ENCODE measurements at places on chromosomes 16 and 17.

- peak; percentile 11 for DNase-seq
Observed at GRCh38 chr16:67349172-67349571, 22.6 kb downstream of the LRRC36 start.

DNA sequence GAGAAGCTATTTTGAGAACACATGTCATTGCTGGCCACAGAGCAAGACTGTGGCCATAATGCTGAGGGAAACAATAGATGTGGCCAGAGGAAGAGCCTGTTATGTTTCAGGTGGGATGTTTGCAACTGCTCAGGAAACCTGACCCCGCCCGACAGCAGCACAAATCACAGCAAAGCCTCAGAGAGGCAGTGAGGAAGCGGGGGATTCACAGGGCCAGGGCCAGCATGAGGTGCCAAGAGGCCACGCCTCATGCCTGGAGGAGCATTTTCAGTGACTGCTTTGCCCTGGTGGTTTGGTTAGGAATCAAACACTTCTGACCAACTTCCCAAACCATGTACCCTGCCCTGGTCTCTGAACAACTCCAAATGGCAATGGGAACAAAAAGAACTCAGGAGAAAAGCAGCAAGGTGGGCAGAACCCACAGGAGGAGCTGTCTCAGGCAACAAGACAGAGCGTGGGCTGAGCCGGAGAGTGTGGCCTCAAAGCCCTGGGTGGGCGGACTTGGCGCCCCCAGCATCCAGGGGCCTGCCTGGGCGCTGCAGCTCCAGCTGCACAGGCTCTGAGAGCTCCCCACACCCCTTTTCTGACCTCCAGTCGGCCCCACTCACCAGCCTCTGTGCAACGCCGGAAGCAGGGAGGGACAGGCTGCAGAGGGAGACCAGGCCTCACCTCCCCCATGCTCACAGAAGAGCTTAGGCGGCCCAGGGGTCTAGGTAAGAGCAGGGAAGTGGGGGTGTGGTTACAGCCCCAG, 20.6 kb downstream of the HIC1 start:
- DNase-seq, result no peak

- no peak for DNase-seq
Observed at GRCh38 chr17:28290703-28291102, 28.3 kb upstream of the TMEM97 start.

DNA sequence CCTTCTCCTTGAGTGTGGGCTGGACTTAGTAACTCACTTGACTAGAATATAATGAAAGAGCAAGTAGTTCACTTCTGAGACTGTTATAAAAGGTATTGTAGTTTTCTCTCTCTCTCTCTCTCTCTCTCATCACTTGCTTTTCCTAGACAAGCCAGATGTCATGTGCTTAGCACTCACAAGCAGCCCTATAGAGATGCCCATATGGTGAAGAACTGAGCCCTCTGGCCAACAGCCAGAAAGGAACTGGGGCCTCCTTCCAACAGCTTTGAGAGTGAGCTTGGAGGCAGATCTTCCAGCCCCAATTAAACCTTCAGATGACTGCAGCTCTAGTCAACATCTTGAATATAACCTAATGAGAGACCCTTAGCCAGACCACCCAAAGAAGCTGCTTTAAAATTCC, 440.5 kb downstream of the GRIN2A start:
- no peak for DNase-seq

DNA sequence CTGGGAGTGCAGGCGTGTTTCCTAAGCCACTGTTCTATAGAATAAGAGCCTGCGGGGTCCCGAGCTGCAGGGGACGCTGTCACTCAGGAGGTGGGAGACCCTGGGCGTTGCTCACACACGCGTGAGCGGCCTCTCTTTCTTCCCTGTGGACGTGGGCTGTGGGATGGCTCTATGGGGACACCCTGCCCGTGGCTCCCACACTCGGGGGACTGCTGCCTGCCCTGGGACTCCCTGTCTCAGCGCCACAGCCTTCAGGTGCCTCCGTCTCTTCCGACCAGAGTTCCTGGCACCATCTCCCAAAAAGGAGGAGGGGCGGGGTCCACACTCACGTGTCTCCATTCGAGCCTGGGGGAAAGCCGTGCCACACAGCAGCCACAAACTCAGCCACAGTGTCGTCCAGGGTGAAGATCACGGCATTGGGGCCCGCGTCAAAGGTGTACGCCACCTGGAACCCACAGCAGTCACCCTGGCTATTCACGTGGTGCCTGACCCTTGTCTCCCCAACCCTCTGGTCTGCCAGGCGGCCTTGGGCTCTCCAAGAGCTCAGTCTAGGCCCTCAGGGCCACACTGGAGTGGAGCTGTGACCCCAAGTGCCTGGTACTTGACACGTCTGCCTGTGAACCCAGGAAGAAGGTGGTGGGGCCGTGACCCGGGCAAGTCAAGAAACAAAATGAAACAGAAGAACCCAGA, 3.7 kb upstream of the CYBA start:
- no peak for DNase-seq

DNA sequence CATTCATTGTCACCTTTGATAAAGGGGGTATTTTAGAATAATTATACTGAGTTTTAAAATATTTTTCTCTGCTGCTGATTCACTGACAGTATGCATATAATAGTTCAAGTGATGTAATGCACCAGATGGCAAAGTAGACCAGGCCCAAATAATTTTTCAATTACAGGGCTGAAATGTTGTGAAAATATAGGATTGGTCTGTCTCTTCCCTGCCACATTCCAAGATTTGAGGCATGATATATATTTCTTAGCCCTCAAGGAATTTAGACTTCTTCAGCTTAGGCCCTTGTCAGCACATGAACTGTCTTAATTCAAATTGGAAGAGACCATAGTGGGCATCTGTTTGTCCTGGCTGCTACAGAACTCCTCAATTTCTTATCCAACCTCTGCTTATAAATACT, 39.2 kb upstream of the SLC12A3 start:
- DNase-seq, result no peak

DNA sequence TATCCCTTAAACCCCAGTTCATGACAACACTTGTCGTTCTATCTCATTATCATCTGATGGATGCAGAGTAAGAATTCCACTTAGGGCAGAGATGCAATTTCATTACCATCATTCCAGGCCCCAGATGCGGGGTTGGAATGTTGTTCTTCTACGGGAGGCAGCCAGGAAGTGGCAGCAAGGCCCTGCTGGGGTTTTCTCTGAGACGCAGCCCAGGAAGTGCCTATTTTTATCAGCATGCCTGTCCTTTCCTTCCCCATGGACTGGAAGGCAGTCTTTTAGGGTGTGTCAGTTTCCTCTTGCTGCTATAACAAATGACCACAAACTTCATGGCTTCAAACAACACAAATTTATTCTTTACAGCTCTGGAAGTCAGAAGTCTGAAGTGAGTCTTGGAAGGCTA, 246.6 kb upstream of the DYNLRB2 start:
- DNase-seq, result no peak

DNA sequence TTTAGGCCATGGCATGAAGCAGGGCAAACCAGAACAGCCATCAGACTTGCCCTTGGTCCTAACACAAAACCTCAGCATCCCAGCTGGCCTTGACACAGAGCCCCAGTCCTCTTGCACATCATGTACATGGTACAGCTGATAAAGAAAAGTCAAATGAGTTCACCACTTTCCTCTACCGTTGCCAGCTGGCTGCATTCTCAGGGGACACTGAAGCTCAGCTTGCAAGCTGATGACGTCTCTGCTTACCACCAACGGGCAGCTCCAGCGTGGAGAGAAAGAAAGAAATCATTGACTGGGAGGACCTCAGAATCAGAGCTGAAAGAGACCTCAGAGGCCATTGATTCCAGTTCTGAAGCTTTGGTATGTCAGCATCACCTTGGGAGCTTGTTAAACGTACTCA, 80.7 kb upstream of the CES5A start:
- DNase-seq, result no peak

- no peak for DNase-seq
Observed at GRCh38 chr17:78151514-78152008, 5.4 kb downstream of the C17orf99 start.

DNA sequence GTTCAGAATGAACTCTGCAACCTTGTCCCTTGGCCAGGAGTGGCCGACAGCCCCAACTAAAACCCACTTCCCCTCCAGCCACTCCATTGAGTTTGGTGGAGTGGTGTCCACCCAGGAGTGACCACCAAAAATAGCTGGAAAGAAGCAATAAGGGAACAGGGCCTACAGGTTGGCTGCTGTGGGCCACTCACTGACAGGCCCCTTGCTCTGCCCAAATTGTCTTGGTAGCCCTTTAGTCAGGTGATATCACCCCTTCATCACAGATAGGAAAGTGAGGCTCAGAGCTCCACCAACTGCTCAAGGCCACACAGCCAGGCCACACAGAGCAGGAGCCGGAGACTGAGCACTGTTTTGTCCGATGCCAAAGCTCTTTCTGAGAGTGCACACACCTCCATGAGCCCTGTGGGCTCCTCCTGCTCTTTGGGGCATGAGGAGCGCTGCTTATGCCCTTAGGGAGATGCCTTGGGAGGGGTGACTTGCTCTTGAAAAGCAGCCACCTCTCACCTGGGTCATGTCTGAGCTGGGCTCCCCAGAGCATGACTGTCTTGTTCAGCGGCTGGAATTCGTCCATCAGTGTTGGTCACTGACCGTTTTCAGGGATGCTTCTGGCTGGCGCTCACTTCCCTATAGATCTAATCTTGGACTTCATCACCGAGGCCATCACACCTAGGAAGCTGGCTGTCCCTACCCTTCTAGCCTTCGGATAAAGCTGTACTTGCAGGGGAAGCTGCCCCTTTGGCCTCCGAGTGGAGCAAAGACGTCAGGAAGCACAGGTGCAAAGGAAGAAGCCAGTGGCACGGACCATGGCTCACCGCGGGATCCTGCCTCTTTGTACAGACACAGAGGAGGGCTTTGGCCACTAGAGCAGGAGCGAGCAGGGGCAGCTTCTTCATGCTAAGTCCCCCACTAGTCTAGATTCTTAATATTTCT, 186.0 kb upstream of the ZNF469 start:
- no peak for DNase-seq

All from AG08396 (cell line).